ENCODE measurements at places on chromosomes 3 and 15.

- DNase-seq = no peak
Observed at GRCh38 chr15:99436542-99437314, 129.1 kb upstream of the MEF2A start.

DNA sequence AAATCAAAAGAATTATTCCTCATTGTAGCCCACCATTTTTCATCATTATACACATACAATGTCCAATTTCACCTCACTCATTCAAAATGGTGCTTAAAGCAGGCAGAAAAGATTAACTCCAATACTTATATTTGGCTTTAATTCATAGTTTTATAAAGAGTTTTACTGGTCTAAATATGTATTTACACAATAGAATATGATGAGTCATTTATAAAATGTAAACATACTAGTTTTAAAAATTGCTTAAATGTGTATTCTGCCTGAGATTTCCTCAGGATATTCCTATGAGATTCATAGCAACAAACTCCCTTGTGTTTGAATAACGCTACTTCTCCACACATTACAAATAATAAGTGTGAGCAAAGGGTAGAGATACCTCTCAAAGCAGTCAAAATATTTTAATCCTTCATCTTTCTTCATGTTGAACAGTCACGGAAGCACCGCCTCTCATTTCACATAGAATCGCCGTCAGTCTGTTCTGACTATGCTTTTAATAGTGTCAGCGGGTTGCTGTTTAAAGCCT, 75.7 kb upstream of the GBE1 start:
- no peak for DNase-seq

GRCh38 chr3:140501061-140501769, 176.6 kb upstream of the TRIM42 start:
- DNase-seq = no peak

DNA sequence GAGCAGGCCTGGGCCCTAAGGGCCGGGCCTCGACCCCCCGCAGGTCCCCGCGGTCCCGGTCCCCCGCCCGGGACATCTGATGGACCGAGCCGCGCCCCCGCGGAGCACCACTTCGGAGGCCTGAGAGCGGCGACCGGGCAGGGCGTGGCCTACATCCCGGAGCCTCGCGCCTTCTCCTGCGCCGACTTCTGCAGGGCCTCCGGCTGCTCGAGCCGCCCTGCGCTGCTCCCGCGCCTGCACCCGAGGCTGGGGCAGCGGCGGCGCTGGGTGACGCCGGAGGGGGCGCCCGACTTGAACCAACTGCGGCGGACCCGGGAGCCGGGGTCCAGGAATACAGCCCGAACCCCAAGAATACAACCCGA, 14.9 kb upstream of the GP9 start:
- no peak for DNase-seq

DNA sequence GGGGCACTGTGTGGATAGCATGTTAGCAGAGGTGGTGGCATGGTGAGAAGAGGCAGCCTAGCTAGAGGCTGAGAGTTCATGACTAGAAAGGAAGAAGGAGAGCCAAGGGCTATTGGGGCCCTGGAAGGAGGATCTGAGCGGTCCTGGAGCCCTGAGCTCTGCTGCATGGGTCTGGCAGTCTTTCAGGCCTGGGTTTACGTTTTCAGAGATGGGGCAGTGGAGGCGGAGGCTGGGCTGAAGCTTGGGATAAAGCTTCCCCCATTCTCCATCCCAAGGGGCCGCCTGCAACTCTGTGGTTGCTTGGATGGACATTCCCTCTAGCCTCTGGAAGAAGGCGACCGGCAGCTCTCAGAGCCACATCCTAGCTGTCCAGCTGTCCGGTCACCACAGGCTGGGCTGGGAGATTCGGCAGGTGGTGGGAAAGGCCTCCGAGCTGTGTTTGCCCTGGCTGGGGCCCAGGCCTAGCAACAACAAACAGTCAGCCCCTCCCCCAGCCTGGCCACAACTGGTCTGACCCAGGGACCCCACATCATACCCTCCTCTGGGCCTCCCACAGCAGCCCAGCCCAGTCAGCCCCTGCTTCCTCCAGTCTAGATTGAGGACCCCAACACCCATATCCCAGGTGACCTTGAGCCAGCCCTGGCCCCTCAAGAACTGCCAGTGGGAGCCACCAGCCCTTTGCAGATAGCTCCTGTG, 1.8 kb upstream of the SLC38A3 start:
- DNase-seq = no peak

DNA sequence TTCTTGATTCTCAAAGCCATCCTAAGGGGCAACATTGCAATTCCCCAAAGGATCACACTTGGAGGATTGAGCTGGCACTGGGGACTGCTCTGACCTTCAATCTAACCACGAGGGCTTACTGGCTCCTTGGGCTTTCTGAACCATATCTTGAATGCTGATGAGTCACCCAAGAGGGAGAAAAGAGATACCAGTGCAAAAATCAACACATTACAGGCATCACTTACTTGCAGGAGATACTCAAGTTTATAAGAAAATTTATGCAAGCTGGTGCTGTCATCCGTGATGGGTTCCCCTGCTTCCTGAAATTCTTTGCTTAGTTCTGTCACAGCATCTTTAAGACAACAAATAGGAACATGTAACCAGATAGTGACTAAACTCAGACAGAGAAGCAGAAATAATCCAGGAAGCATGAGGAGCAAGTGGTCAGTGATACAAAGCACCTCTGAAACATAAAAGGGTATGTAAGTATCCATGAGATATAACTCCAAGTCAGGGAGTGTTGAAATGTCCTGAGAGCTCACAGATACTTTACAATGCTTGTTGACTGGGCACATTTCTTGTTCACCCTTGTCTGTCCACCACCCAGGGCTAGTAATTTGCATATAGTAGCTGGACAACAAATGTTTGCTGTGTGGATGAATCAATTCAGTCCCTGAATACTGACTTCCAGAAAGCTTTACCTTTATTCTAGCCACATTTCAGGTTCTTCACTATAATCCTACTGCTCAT, 14.1 kb downstream of the FYCO1 start:
- DNase-seq = no peak

DNA sequence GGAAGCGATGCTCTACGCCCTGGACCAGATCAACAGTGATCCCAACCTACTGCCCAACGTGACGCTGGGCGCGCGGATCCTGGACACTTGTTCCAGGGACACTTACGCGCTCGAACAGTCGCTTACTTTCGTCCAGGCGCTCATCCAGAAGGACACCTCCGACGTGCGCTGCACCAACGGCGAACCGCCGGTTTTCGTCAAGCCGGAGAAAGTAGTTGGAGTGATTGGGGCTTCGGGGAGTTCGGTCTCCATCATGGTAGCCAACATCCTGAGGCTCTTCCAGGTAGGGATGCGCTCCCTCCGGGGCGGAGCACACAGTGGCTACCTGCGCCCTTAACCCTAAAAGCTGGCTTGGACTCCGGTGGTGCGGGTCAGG, 698 bp downstream of the GRM7 start:
- no peak for DNase-seq

DNA sequence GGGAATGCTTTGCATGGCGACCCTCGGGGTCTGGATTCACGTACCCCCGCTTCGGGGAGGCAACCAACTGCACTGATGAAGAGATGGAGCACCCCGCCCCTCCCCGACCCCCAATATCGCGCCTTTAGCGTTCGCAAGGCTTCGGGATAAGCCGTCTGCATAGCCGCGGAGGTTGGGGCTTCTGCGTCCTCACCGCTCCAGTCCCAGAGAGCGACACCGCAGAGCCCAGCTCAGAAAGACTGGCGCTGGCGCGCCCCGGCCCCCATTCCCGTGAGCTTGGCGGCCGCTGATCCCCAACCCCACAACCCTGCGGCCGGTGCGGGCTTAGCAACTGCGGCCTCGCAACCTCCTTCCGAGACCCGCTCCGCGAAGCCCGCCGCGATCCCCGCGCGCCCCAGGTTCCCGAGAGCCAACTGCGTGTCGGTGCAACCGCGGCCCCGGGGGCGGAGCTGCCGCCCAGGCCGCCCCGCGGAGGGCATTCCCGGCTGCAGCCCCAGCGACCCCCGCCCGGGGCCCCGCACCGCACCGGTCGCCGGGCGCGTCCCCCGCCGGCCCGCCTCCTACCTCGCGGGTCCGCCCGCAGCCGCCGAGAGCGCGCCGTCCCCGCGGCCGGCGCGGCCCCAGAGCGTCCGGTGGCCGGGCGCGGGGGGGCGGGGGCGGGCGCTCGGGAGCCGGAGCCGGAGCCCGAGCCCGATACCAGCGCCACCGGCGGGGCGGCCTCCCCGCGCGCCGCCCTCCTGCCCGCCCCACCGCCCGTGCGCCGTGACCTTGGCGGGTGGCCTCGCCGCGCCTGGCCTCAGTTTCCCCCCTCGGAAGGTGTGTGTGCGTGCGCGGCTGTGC, 79.5 kb downstream of the IQSEC1 start:
- DNase-seq = no peak
